NCI-H226 (cell line): ENCODE measurements at places on chromosomes 16 and 17.

GRCh38 chr17:4342535-4342934, 23.9 kb downstream of the UBE2G1 start:
- DNase-seq, result no peak

DNA sequence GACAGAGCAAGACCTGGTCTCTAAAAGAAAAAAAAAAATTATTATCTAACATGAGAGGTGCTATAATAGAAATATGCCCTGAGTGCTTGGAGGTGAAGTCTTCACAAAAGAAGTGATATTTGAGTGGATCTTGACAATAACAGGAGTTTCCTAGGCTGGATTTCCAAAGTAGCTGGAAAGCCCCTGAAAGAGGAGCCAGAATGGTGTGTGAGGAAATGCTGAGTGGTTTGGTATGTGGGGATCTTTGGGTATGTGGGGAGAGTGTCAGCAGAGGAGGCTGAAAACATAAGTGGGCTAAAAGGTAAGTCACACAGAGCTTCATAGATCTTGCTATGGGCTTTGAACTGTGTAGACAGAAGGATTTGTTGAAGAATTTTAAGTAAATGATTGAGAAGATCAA, 100.1 kb downstream of the YPEL2 start:
- peak; percentile 41 for DNase-seq

- DNase-seq, result peak; percentile 63
These were observed 26.2 kb upstream of the RFFL start for GRCh38 chr17:35089586-35090296.

DNA sequence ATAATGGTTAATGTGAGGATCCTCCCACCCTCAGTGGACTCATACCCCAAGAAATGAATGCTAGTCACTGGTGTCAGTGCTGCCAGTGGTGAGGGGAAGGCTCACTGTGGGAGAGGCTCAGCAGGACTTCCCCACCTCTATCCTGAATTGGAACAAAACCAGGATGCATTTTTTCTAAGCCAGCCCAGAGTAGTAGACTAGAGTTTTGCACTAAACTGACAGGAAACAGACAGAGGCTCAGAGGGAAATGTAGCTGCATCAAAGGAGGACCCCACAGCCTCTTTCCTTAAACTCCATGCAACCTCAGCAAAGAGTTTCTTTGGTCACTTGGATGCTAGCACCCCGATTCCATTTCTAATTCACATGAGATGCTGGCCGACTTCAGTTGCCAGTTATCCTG, 10.7 kb upstream of the SKAP1 start:
- no peak for DNase-seq

DNA sequence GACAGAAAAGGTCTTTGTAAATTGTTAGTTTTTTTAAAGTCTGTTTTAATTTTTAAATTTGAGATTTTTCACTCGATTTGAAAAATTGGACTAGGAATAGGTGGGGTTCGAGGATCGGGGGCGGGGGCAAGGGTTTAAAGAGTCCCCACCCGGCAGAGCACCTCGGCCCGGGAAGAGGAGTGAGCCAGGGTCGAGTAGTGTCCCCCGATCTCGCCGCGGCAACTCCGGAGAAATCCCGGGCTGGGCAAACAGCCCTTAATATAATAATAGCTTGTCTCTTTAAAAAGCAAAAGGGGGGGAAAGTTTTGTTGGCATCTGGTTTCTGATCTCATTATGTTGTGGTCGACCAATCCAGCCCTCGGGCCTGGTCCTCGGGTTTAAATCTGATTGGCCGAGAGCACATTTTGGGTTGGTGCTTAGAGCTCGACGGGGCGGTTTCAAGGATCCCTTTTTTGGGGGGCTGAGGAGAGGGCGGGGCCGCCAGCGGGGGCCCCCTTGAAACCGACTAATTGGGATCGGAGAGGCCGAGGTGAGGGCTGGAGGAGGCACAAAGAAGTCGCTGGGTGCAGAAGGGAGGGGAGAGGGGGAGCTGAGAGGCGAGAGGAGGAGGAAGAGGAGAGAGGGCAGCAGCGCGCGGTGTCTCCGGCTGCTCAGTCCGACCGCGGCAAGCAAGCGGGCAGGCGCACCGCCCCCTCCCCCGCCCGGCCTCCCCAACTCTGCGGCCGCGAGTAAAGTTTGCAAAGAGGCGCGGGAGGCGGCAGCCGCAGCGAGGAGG, at the start of gene FZD2:
FZD2 (plus strand) TSS at position 653 of the 775 bp plus-strand sequence. CDS start 205 bp downstream, outside the sequence.
- DNase-seq, result peak; percentile 98

GRCh38 chr17:36942019-36942599, 4.8 kb downstream of the LHX1 start:
- no peak for DNase-seq

GRCh38 chr17:10776381-10776780, 27.5 kb downstream of the TMEM238L start:
- no peak for DNase-seq

- no peak for DNase-seq
These were observed 448.9 kb upstream of the ERCC4 start for GRCh38 chr16:13471036-13471435.

DNA sequence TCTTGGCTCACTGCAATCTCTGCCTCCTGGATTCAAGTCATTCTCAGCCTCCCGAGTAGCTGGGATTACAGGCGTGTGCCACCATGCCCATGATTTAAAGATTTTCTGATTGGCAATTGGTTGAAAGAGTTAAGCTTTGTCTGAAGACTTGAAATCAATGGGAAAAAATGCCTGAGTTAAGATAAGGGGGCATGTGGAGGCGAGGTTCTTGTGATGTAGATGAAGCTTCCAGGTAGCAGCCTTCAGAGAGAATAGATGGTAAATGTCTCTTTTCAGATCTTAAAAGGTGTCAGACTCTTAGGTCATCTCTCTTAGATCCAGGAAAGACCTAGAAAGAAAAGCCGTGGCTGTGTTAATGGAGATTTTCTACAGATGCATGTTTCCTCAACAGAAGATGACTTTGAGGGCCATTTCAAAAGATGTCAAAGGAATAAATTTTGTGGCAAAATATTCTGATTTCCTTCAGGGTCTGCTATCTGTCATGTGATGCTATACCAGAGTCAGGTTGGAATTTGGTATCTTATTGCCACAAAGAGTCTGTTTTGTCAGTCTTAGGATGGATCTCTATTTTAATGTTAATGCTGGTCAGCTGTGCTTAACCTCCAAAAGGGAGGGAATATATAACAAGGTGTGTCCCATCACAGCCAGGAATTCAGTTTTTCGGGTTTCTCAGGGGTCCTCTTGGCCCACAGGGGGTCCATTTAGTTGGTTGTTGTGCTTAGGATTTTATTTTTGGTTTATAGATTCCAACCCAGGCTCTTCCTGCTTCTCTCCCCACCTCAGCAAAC, 58.3 kb upstream of the AKTIP start:
- no peak for DNase-seq

DNA sequence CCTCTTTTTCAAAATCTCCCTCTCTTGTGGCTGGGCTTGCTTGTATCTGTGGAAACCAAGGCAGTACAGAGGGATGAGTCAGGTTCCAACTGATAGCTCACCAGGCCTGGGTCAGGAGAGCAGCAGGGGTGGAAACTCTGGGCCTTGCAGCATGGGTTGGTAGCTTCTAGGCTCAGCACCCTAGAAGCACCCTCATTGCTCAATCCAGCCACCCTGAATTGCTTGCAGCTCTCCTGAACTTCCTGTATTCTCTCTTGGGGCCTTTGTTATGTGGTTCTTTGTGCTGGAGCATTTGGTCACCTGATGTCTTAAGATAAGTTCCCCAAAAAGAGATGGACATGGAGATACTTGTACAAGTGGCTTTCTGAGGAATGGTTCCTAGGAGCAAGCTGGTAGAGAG, 169.4 kb downstream of the IRX5 start:
- no peak for DNase-seq

DNA sequence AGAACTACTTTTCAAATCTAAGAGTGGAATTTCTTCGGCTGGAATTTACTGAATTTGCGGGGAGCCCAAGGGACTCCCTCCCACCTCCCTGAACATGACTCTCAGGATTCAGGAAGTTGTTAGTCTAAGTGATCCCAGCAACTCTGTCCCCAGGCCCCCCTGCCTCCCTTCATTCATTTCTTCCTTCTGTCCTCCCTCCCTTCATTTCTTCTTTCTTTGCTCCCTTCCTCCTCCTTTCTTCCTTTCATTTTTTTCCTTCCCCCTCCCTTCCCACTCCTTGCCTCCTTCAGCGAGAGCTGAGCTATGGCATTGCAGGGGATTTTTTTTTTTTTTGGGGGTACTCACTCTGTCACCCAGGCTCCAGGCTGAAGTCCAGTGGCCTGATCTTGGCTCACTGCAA, 10.9 kb upstream of the JUP start:
- DNase-seq, result no peak

GRCh38 chr17:50818261-50818660, 17.1 kb upstream of the WFIKKN2 start:
- no peak for DNase-seq

GRCh38 chr16:12646490-12647274, 157.0 kb downstream of the CPPED1 start:
- peak; percentile 79 for DNase-seq

DNA sequence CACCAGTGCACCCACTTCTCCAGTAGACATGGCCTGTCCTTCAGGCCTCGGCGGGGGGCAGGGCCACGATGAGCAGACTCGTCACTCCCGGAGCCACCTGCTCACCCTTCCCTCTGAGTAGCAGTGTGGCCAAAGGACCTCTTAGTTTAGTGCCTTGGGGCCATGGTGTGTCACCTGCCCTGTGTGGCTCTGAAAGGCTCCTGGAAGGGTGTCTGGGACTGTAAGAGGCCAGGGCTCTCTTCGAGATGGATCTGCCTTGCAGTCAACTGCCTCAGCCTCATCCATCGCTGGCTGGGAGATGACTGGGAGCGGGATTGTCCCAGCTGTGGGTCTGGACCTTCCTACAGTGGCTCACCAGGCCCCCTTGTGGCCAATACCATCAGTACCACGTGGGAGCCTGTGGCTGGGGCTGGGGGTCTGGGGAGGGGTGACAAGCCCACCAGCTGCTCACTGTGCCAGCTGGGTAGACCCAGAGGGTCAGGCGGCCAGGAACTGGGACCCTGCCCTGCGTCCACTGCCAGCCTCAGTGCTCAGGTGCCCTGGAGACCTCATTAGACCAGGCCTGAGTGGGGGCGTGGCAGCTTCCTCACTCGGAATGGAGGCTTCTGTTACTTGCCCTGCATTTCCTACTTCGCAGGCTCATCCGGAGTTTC, 133.4 kb downstream of the OR1D5 start:
- no peak for DNase-seq

DNA sequence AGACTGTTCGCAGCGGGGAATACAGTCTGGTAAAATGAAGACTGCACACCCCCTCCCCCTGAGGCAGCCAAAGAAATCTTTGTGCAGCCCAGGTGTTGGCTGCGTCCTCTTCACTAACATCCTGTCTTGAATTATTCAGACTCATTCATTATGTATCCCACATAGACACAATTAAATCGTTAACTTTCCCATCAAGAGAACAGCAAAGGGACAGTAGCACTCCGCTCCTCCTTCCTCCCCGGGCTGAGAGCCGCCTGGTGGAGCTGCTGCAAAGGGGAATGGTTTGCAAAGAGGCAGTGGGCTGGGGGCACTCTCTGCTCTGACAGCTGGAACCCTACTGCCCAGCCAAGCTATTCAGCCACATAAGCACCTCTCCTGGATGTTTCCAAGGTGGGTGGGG, 290.0 kb upstream of the SOX9 start:
- no peak for DNase-seq

GRCh38 chr17:50219342-50219741, 17.9 kb upstream of the COL1A1 start:
- DNase-seq, result peak; percentile 76

DNA sequence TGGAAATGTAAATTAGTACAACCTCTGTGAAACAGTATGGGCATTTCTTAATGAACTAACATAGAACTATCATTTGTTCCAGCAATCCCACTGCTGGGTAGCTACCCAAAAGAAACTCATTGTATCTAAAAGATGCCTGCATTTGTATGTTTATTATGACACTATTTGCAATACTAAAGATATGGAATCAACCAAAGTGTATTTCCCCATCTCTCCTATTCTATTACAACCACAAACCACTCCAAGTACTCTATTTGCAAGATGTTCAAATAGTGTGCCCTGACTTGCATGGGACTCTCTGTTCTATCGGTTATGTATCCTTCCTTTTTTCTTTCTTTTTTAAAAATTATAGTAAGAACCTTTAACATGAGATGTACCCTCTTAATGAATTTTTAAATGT, 845.2 kb downstream of the CDH11 start:
- no peak for DNase-seq

- DNase-seq, result no peak
These were observed 50.9 kb downstream of the ENGASE start for GRCh38 chr17:79125503-79125902.

GRCh38 chr16:85441189-85441889, 171.8 kb upstream of the GSE1 start:
- DNase-seq, result no peak

GRCh38 chr16:84138824-84139627, 6.0 kb downstream of the HSDL1 start:
- DNase-seq, result no peak

- no peak for DNase-seq
These were observed 38.2 kb upstream of the LITAF start for GRCh38 chr16:11624636-11625607.

GRCh38 chr16:11138769-11139325, 117.2 kb downstream of the SOCS1 start:
- no peak for DNase-seq

DNA sequence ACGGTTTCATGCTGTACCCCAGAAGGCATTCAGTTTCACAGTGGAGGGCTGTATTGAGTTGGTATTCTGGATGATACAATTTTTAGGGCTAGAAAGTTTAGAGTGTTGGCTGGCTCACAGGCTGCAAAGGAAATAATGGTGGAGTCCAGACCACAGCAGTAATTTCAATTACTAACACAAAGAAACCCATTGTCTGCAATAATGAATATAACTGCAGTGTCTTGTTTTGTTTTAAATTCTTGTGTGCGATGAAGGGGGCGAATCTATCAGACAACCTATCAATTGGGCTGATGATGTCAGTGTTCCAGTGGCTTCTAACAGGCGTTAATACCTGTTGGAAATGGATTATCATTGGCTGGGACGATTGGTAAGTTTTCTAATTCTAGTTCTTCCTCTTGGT, 1.5 kb downstream of the SP2 start:
- no peak for DNase-seq

DNA sequence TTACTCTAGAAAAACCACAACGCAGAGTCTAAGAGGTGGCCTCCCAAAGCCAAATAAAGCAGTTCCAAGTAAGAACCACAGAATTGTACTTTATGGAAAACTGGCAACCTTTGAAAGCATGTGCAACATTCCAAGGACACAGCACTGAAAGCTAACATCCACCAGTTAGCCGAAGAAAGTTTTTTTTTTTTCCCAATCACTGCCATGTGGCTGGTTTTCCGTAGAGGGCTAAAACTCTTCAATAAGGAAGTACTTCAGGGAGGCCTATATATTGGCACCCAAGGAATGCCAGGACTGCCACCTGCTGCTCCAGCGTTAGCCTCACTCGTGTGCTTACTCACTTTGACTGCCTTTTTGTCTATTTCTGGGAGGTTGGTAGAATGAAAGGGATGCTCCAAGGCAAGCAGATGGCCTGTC, 25.2 kb downstream of the CEP95 start:
- no peak for DNase-seq

- DNase-seq, result no peak
These were observed 13.6 kb upstream of the RASD1 start for GRCh38 chr17:17509601-17510425.
